Jurkat, Clone E6-1 (cell line): ENCODE measurements at places on chromosomes 2 and 18.

DNA sequence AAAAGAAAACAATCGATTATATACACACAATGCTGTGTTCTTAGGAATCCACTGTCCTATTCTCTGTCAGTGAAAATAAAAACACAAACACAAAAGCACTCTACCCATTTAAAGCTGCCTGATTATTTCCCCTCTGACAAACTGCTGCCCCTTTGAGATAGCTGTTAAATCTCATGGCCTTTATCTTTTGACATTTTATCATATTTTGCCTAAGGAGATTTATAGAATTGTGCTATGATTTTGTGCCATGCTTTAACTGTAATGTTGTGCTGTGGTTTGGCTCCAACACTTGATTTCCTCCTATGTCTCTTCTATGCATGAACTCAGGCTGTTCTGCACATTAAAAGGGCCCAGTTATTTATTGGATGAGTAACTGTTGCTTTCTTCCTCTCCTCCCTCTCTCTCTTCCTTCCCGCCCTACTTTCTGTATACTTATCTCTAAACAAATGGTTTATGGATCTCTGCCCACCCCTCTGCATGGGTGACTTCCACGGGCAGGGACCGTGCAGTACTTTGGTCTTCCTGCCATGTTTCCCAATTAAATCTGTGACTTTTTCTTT, 1096.6 kb downstream of the TSN start:
- no peak for DNase-seq

DNA sequence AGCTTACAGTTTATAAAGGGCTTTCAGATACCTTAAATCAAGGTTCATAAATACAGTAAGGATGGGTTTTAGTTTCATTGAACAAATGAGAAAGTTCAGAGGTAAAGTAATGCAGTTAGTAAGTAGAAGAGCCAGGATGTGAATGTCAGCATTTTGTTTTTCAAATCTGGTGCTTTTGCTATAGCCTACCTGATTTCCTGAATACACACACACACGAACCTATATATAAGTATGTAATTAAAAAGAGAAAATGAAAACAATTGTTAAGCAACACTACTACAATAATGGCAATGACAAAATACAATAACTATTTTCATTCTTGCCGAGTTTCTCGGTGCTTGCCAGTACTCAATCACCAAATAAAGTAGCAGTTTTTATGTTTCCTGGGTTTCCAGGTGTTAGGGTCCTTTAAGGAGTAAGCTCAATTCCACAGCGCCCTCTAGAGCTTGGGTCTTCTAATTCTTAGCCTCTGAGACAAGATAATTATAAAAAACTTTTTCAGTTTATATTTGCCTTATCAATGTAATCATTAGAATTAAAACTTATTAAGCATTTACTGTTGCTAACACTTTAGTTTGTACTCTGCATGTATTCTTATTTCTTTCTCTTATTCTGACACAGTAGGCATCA, 512.9 kb upstream of the ACVR2A start:
- peak; percentile 19 for DNase-seq

DNA sequence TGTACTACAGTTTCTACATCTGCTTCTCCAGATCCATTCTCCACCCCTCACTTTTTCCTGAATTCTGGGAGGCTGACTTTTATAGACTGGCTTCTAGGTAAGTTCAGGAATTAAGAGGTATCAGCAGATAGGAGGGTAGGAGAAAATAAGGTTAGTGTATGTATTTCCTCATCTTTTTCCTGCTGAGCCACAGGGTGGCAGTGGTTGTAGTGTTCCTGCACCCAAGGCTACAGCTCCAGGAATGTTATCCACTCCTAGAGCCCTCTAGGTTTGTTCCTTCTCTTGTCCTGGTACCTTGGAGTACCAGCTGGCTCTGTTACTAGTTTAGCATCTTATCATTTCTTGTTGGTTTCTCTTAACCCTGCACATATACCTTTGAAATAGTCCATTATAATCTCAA, 40.7 kb upstream of the C2orf66 start:
- DNase-seq: no peak

DNA sequence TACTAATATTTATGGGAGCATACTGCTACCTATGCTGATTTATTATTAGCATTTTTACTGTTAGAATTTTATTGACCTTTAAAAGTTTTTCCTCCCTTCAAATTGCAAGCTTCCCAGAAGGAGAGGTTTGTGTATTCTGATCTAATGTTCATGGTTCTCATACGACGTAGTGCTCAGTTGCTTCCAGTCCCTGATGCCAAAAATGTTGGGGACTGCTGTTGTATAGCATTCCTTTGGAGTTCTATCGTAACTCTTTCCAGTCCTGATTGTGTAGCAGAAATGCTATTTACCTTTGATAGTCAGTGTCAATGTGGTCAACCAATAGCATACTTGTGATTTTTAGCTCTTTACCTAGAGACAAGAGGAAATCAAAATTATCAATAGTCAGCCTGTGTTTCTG, 69.5 kb upstream of the ZSWIM2 start:
- no peak for DNase-seq

DNA sequence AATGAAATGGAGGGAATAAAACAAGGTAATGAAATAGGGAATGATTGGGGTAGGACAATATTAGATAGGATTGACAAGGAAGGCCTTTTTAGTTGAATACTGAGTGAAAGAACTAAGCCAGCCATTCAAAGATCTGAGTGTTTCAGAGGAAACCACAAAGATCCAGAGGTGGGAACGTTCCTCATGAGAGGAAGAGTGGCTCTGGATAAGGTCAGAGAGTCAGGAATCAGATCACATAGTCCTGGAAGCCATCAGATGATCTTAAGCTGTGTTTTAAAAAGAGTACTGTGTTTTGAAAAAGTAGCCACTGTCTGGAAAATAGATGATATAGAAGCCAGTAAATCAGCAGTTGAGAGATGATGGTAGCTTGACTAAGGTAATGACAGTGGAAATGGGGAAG, 11.8 kb downstream of the TTLL4 start:
- no peak for DNase-seq

GRCh38 chr2:74578408-74578807, 23.9 kb downstream of the DOK1 start:
- DNase-seq: no peak

DNA sequence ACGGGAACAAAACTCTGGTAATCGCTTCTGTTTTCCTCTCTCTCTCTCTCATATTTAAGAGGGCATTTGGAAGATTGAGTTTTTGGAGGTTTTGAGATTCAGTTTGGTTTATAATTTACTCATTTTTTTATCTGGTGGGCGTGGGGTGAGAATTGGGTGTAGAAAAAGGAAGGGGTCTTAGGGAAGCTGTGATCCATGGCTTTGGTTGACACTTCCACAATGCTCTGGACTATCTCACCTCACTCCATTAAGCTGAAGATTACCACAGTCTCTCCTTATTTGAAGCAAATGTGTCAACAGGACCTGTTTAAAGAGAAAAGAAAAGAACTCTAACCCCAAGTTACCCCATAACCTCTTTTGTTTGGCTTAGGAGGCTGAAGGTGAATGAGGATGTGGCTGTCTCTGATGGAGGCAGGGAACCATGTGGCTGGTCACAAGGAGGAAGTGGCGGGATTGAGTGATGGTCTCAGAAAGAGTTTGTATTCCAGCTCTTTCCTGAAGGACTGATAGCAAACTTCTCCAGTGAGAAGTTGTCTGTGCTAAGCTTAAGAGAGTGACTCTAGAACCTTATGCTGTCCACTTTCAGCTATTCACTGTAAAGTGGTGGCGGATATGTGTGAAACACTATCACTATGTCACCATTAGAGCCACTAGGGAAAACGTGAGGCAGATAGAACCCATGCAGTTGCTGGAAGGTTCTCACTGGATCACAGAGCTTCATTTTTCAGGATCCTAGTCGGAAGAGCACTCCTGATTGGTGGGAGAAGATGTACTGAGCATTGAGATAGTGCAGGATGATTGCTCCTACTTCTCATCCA, 934 bp downstream of the ZNF804A start:
- DNase-seq: no peak

DNA sequence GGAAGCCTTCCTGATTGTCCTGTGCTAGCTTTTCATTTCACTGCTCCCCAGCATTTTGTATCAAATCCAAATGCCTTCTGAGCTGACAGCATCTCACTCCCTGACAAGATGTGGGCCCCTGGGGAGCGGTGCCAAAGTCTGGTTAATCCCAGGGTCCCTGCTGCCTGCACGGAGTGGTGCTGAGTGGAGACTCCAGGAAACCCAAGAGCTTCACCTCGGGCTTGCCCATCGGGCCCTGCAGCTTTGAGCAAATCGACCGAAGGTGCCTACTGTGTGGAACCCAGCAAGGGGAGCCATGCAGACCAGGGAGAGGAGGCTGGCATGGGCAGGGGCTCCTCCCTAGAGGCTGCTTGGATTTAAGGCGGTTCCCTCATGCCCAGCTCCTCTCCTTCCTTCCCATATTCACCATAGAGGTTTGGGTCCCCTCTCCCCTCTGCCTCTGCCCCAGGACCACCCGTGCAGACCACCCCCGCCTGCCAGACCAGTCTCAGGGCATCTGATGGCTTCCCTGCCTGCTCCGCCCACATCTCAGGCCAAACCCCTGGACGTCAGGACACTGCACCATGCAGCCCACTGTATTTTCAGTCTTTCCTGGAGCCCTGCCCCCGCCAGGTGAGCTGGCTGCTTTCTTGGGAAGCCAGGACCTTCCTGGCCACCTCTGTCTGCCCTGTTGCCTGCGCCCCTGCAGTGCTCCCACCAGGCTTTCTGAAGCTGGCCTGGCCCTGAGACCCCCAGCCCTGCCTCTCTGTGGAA, 37.8 kb downstream of the RRM2 start:
- no peak for DNase-seq

GRCh38 chr2:191249156-191249813, 4.1 kb downstream of the MYO1B start:
- no peak for DNase-seq

GRCh38 chr2:63614448-63614968, 25.7 kb downstream of the MDH1 start:
- DNase-seq: no peak

DNA sequence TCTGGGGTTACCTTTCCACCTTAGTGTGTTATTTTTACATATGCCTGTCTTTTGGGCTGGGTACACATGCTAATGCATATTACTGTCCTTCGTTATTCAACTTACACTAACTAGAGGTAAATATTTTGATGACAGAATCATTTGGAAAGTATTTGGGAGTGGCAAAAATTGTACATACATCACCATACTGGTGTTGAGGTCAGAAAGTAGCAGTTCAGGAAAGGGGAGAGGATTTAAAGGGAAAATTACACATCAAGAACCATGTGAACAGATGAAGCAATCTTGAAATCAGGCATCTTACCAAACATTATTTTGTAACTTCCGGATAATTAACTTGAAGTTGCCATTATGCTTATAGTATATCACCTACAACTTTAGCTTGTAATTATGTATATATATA, 379.7 kb downstream of the RND3 start:
- no peak for DNase-seq

DNA sequence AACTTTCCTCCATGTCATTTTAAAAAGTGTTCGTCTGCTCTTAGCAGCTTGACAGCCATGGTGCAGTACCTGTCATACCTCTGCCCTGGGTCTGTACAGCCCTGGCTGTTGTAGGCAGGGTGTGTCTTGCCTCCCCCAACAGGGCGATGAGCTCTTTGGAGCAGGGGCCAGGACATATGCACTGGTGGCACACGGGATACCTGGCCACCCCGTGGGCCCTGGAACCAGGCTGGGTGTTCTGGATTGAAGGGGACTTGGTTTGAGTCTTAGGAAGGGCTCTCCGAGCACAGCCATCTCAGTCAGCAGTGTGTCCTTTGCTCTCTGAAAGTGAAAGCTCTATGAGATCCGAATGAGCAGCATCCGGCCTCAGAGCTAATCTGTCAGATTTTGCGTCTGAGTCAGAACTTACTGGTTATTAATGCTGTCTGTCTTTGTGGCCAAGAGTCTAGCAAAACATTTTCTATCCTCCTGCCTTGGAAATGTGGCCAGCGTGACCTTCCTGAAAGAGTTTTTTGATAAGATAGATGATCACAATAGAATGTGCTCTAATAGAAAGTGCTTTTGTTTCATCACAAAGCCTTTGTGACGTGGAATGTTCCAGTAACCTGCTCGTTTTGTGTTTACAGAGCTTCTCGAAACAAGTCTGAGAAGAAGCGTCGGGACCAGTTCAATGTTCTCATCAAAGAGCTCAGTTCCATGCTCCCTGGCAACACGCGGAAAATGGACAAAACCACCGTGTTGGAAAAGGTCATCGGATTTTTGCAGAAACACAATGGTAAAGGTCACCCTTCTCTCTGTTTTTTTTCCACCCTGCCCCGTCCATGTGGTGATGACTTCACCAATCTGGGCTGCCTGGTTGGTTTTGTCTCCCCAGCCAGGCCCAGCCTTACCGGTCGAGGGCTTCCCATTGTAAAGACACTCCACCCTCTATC, 77.3 kb upstream of the RPL31 start:
- no peak for DNase-seq

DNA sequence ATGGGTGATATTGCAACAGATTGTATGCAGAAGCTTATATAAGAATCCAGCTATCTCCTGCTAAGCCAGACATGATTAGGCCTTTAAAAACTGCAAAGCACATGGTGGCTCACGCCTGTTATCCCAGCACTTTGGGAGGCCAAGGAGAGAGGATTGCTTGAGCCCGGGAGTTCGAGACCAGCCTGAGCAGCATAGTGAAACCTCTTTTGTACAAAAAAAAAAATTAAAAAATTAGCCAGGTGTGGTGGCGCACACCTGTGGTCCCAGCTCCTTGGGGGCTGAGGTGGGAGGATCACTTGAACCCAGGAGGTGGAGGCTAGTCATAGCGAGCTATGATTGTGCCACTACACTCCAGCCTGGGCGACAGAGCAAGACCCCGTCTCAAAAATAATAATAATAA, 204.6 kb downstream of the TNS1 start:
- no peak for DNase-seq

DNA sequence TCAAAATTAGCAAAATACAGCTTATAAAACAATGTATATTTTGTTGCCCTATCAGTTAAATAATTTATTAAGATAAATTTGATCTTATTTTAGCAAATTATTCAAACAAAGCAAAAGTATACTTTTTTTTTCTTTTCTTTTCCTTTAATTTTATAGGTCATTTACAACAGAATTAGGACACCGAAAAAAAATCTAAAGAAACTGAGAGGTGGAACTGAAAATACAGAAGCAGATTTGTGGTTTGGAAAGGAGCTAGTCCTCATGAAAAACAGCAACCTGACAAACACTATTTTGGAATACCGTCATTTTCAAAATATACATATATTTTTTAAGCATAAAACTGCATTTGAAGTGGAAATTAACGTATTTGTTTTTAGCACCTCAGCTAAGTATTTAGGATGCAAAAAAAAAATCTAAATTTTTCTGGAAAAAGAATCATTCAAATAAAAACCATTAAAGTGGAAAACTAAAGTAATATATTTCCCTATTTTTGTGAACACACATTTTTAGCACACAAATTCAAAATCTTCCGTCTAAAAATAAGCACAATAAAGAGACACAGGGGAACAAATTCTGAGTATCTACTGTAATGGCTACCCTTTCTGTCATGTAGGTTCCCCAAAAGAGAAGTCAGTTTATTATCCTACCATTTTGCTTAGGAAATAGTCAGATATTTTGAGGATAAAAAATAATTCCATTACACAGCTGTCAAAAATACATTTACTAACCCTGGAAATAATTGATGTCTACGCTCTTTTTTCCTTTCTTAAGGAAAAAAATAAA, 2.7 kb downstream of the CCDC88A start:
- no peak for DNase-seq
